ENCODE measurements at places on chromosomes 16 and 17. TPM values are rescaled to one million over a fixed set of nuclear protein-coding genes. Genes with fewer than 3 reads are reported as not detected.

LRRC37A2 gene
- total RNA-seq = 4.2 TPM

TTYH2 gene
- 3.6 TPM for total RNA-seq

NHERF2 gene
- 19.0 TPM for total RNA-seq

GHDC gene
- 9.2 TPM for total RNA-seq

TEX14 gene
- total RNA-seq = 0.05 TPM

KCNAB3 gene
- 0.88 TPM for total RNA-seq

Measured in smooth muscle cell of the umbilical artery (primary cell).